ENCODE measurements at places on chromosomes 12 and 14.

GRCh38 chr14:64369201-64369600 lies 19.0 kb upstream of the MTHFD1 start:
- no peak for DNase-seq

GRCh38 chr12:72872238-72872887 lies 600.2 kb downstream of the TRHDE start:
- DNase-seq, result no peak

DNA sequence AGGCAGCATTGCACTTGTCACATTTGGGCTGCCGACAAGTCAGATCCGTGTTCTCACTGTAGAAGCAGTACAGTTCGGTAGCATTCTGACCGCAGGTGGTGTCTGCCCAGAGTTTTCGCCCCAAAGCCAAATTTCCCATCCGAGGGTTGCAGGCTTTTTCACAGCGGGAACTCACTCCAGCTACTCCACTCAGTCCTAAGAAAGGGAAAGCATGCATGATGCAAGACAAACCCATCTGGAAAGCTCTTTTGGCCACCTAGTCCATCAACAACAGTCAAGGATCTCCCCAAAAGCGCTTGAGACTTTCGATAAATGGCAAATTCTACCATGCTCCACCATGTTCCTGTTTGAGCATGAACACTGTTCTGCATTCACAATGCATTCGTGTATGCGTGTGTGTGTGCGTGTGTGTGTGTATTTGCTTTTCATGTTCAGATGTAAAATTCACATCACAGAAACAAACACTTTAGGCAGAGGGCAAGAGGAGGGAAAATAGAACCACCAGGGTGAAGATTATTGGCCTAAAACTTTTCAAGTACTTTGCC lies 3.2 kb downstream of the NTN4 start:
- DNase-seq, result no peak

DNA sequence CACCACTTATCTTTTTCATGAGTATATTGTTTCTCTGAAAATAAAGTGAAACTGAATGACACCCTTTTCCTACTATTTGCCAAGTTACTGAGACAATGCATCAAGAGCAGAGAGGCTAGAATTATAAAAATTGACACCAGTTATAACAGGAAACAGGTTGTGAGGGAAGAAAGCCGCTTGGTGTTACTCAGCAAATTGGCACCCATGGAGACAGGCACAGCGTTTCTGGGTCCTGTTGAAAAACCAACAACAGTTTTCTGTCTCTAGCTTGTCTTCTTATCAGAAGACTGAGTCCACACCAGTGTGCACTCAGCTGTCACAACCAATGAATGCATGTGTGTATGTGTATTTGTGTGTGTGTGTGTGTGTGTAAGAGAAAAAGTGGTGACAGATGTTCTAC lies 267.7 kb downstream of the KCNH5 start:
- DNase-seq, result no peak

DNA sequence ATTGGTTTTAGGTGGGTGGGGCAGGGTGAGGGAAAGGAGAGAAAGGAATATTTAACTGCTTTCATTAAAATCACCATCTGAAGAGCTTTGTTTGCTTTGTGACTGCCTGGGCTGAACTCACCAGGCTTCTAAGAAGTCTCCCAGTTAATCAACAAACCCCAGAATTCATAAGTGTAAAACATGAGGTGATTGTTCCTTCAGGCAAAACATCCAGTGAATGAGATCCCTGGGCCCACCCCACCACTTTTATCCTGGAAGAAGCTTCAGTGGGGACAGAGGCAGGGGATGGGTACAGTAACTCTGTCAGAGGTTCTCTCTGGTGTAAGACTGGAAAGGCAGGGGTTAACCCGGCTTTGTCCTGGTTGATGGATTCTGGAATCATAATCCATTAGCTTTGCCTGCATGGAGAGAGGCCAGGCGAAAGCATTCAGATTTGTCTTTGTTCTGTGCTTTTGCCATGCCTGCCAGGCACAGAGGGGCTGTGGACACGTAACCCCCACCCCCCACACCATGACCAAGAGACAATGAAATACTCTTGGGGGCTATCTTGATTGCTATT lies 16.7 kb downstream of the PDE1B start:
- DNase-seq, result no peak

GRCh38 chr14:28757786-28758185 lies 8.8 kb upstream of the FOXG1 start:
- DNase-seq, result no peak

DNA sequence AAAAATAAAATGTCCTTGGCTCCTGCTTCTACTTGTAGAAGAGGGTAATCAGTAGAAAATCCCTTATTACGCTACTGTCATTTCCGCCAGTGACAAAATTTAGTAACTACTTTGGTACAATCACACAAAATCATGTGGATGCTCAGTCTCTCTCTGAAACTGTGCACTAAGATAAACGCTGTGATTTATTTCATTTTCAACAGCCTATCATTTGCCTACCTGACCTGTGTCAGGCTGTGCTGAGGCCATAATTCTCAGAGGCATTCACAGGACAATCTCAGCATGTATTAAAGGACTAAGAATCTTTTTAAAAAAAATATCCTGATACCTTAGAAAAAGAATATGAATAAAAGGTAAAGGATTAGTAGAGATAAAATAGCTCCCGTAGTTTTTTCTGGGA lies 226.0 kb downstream of the RASSF9 start:
- DNase-seq, result no peak

DNA sequence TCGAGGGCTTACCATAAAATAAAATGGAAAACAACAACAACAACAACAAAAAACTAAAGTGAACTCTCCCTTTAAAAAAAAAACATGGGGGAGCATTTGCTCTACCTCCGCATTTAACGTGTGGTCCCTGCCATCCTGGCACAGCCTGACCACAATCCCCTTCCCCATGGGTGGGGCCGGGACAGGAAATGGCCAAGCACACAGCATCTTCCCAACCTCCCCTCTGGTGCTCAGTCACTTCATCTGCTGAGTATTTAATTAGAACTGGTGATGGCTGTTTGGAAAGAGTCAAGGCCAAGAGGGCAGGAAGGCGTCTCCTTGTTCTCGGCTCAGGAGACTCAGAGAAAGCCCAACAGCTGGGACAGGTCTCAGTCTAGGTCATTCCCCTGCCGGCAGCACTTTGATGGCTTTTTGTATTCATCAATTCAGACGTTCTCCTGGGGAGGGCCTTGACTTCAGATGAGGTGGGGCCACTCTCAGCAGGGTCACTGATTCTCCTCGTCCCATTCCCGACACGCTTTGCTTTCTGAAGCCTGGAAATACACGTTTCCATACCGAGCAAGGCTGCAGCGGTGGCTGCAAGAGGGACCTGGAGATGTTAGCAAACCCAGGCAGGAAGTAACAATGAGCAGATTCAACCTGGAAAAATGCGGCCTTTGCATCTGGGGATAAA lies 44.4 kb downstream of the ANO2 start:
- DNase-seq, result no peak

DNA sequence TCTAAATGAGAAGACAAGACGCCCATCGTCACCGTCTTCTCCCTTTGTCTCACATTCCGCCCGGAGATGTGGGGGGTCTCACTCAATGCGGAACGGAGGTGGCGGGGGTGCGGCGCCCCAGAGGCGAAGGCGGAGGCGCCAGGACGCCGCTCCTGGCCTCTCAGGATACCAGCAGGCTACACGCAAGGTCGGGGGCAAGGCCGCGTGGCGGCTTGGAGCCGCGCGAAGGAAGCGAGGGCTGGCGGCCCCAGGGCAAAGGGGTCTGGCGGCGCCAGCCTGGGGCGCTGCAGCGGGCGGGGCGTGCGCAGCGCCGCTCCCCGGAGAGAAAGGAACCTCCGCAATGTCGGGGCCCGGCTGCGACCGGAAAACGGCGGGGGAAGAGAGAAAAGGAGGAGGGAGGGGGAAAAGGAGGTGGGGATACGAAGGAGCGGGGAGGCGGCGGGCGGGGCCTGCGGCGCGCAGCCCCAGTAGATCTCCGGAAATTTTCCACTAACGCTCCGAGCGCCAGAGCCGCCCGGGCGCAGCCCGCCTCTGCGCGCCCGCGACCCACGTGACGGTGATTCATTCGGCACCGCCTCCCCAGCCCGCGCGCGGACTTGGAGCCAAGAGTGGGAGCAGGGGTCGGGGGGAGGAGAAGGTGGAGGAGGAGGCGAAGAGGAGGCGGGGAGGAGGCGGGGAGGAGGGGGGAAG lies 10.5 kb upstream of the SLC38A2 start:
- peak; percentile 94 for DNase-seq

DNA sequence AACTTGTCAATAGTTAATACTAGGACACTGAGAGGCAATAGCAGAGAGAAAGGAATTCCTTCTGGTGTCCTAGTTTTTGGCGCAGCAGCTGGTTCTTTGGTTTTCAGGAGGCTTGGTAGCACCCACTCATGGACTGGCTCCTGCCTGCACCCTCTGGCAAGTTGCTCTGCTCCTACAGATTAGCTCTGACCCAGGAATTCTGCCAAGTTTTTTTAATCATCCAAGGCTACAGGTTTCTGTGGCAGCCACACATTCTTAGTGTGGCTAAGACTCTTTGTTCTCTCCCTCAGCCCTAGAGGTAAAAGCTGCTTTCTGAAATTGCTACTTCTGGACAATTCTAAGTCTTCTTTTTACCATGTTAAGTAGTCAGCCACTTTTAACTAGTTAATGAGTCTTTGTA lies 72.0 kb upstream of the FKBP4 start:
- no peak for DNase-seq

DNA sequence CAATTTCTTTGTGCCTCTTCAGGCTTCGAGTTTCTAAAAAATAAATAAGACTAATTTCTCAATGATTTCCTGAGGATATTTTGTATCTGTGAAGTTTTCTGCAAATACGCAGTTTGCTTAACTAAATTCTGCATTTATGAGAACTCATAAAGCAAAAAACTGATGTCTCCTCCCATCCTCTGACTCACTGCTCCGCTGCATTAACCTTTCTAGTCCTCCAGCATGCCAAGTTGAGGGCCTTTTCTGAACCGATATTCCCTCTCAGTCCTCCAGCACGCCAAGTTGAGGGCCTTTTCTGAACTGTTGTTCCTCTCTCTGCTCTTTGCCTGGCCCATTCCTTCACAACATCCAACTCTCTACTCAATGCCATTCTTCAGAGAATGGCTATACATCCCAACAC lies 3.2 kb downstream of the IPO8 start:
- no peak for DNase-seq

DNA sequence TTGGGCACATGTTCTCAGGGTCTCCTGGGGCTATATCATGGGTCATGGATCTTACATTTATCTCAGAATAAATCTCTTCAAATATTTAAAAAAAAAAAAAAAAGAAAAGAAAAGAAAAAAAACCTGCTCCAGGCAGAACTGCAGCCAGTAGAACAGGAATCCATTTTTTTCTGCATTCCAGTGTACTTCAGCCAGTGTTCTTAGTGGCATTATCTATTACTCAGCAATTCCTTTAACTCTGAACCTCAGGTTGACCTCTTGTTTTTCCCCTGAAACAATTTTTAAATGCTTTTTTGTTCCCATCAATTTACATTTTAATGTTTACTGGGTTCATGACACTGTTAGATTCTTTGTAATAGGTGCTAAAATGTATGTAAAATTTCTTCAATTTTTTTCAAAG lies 66.7 kb upstream of the STXBP6 start:
- no peak for DNase-seq

DNA sequence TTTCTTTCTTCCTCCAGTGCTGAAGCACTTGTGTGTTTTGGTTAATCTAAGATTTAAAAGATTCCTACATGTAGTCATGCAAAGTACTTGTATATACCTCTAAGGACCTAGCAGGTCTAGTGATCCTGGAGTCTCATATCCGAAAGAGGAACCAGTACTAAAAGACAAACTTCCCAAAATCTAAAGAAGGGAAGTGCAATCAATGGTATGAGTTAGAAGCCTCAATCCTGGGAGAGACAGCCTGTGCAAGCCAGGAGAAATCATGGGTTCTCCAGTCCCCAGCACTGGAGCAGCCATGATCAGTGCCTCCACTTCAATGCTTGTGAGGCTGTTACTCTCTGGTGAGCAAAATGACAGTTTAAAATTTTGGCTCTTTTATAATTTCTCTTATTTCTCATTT lies 277.4 kb downstream of the DAD1 start:
- DNase-seq, result no peak

DNA sequence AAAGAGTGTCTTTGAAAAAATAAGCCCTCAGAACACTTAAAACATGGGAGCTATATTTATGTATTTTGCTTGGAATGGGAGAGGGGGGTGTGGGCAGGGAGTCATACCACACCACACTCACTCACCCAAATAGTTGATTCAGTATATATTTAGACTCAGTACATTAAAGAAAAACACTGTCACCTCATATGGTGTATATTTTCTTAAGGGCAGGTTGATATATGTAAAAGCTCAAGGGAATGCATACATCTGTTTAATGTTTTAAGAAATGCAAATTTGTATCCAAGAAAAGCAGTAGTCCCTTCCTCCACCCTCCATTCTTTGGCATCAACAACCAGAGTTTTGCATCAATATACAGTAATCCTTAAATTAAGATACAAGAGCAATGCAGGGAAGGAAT lies 1.4 kb downstream of the NFYB start:
- DNase-seq, result no peak

GRCh38 chr12:29164477-29165393 lies 15.7 kb downstream of the FAR2 start:
- no peak for DNase-seq

DNA sequence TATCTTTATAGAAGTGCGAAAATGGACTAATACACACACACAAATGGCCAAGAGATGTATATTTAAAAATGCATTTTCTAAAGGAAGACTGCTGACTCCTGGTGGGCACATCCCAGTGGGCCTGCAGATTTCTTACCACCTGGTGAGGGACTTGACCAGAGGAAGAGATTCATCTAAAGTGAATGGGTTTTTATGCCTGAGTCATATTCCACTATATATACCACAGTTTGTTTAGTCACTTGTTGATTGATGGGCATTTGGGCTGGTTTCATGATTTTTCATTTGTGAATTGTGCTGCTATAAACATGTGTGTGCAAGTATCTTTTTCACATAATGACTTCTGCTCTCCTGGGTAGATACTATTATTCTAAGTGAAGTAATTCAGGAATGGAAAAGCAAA lies 277.3 kb downstream of the SLC16A7 start:
- DNase-seq, result no peak

DNA sequence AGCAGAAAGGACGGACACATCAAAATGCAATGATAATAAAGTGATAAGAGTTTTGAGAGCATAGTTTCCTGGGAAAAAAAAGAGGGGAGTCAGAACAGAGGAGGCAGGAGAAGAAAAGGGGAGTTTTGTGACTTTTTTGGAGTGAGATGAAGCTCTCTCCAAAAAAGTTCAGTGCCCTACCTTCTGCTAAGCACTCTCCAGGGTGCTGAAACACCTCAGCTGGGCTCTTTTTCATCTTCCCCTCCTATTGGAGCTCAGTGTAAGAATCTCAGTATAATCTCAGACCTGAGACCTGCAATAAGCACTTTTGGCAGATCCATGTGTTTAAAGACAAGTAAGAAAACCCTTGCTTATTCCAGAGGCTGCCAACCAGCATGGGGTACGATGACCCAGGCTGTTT lies 58.9 kb upstream of the SRRM4 start:
- DNase-seq, result no peak

GRCh38 chr14:51302295-51303030 lies 62.4 kb downstream of the TMX1 start:
- DNase-seq, result no peak

DNA sequence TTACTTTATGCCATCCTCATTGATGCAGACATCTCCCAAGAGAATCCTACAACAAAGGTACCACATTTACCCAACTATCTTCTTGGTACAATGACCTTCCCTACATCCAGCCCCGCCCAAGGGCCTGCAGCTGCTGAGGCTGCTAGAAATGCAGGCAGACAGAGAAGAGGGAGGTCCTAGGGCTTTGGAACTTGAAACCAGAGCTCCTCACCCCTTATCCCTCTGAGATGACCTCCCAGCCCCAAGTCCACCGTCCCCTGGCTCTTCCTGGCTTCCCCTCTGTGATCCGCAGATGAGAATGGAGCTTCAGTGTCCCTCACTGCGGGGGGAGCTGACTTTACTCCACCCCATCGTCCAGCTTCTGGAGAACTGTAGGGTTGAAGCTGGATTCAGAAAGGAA lies 1.6 kb upstream of the TNFRSF1A start:
- DNase-seq, result no peak

All from occipital lobe (tissue), 3 donors.